ENCODE measurements at places on chromosomes 7 and 10.

- no peak for DNase-seq
These were observed 89.1 kb downstream of the EGFR start for GRCh38 chr7:55107946-55108345.

DNA sequence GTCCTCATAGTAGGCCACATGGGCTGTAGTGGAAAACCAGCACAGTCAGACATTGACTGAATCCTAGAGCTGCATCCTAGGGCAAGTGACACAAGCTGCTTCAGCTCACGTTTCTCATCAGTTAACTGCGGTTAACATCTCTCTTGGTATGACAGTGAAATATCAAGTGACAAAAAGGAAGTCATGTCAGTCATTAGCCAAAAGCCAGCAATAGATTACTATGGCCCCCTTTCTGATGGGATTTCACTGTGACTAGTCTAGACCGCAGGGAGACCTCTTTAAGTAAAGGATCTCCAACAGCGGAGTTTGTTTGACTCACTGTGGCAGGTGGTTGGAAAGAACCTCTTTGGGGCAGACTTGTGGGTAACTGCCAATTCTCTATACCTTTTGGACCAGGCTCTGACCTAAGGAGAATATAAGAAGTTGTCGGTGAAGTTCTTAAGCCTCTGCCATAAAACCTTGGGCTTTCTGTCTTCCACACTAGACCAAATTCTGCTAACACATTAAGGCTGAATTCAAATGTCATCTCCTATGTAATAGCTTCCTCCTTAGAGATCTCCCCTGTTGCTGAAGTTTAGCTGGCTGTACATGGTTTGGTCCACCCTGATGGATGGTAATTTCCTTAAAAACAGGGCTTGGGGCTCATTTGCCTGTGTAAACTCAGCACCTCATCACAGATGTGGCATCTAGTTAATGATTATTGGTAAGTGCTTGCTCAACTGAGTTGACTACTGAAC, 115.3 kb downstream of the SGMS1 start:
- DNase-seq = peak; percentile 13

DNA sequence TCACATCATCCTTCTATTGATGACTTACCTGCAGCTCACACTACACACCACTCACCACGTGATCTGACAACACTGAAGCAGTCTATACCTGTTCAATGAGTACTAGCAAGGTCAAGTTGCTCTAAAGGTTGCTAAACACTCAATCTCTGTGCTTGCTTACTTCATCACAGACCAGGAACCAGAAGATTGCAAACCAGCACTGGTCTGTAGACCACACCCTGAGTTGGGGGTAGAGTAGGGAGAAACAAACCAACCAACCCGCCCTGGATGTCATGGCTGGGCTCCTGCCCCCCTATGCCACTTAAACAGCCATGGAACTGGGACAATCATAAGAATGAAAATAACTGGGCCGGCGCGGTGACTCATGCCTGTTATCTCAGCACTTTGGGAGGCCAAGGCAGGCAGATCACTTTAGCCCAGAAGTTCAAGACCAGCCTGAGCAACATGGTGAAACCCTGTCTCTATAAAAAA, 19.6 kb downstream of the DLG5 start:
- no peak for DNase-seq

DNA sequence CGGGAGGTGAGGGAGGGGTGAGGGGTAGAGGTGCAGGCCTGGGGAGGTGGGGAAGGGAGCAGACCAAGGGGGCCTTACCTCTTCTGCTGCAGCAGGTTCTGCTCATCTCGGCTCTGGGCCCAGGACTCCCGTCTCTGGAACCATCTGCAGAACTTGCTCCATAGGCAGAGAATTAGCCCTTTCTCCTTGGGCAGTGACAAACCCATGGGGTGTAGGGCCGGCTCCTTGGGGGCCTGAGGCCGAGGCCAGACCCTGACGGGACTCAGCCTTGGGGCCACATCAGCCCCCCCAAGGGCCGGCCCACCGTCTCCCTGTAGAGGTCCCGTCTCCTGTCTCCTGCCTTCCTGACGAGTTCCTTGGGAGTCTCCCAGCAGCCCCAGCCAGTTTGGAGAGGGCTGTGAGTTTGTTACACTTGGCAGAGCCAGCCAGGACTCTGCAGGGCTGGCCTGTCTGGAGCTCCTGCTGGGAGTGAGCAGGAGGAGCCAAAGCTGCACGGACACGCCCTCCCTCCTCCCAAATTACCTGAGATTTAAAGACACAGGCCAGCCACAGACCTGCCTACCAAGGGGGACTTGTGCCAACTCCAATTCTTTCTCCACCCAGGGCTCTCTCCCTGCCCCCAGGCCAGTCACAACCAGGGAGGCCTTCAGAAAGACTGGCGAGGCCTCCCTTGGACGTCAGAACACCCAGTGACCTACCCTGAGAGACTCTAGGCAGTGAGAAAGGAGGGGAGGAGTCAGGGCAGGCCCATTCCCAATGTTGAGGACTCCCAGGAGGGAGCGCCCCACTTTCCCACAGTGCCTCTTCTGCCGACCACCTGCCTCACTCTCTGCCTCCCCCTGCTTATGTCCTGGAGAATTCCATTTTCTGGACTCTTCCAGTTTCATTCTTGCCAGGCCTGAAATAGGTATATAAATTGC, at the start of gene TRPV6:
Gene TRPV6 (minus strand): TSS at position 435 of the 920 bp plus-strand sequence.
- no peak for DNase-seq

DNA sequence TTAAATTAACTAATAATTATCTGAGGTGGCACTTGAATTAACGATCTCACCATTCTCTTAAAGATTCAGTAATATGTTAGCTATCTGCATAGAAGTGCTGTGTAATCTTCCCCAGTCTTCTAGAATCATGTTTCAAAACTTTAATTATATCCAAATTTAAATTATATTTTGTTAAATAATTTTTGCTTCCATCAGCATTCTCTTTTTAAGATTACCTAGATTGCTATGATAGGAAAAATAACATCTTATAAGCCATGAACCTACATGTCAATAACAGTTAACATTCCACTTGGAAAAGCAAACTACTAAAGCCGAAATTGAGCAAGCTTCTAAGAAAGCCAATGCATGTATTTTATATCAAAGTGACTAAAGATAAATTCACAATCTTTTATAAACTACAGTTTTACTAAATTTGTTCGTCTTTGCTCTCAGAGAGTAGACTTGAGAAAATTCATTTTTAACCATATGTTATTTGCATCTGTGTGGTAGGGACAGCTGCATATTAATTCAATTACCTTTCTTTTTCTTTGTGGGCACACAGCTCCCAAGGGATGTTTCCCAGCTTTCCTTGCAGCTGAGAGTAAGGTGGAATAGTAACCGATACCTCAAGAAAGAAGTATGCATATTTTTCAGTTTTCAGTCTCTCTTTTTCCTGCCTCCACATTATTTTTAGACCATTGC, 105.4 kb upstream of the ABCB5 start:
- DNase-seq = no peak

- DNase-seq = no peak
These were observed 20.2 kb downstream of the OR6B1 start for GRCh38 chr7:144020340-144020739.

GRCh38 chr7:102424129-102424551, 9.2 kb upstream of the ORAI2 start:
- DNase-seq = no peak

GRCh38 chr10:110208614-110209453, 1.4 kb downstream of the MXI1 start:
- peak; percentile 61 for DNase-seq

DNA sequence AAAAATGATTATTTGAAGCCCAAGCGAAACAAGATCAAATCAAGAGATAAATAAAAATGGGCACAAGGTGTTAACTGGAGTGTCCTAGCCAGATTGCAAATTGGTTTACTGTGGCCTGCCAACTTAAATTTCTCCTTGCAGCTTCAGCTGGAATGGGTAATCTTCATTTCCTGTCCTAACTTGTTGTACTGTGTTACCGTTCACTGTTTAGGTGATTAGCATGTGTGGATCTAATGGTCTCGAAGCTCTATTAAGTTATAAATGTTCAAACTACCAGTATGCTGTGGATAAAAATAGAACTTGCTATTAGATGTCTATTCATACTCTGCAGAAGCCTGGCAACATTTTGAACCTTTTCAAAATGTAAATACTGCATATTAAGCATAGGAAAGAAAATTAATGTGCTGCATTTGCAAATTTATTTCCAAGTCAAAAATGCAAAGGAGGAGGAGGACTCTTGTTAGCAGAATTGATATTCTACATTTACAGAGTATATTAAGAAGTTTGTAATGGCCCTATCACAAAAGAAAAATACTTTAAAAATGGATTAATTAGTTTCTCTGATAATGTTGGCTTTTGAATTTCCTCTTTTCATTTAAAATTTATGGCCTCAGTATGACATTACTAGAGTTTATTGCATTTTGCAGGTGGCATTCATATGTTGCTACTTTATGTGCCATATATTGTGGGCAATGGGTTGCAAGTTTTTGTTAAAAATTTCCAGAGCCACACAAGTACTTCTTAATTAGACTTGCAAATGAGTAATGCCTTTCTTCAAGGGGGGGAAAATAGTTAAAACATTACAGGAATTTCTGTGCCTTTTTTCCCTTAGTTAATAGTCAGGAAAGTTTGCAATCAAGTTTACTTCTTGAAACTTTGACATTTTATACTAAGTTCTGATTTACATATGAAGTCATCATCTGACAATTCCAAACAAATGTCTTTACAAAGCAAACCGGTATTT, 92.1 kb downstream of the CABCOCO1 start:
- no peak for DNase-seq

- no peak for DNase-seq
These were observed 472.4 kb downstream of the TFEC start for GRCh38 chr7:115558161-115558560.

GRCh38 chr7:24075426-24075810, 208.6 kb upstream of the NPY start:
- DNase-seq = no peak

DNA sequence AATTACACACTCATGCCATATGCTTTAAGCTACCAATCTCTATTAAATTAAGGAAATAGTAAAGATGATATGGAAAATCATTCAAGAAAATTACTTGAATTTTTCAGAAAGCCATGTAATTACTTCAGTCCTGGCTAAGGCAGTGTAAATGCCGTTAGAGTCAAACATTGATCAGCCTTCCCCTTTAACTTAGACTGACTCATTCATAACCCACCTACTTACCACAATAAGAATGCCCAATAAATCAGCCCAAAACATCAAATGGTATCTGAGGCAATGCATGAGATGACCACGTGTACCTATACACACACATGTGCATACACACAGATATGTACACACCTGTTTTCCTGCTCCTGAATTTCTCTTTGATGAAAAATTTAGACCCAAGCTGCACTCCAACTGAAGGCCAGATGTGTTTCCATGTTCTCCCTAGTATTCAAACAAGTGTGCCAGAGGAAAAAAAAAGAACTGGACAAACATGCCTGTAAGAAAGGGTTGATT, 30.2 kb upstream of the PDE1C start:
- no peak for DNase-seq

- no peak for DNase-seq
These were observed 42.1 kb downstream of the TMEM178B start for GRCh38 chr7:141115965-141116364.

DNA sequence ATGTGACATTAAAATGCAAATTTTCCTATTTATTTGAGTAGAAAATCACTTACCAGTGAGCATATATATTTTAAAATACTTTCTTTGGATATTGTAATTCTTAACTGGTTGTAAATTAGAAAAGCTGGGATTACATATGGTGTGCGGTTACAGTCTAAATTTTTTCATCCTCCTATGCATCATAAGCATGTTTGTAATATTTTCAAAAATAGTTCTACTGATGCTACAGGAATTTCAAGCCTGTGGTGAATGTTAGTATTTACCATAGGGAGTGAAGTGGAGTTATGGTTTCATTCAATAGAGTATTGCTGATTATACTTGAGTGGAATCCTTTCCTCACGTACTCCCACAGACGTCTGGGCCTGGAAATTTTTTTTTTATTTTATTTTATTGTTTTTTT, 34.6 kb upstream of the ST7 start:
- no peak for DNase-seq

GRCh38 chr10:30227481-30227880, 121.6 kb downstream of the MTPAP start:
- DNase-seq = no peak

- peak; percentile 19 for DNase-seq
These were observed at the start of gene PTPN12 for GRCh38 chr7:77537136-77537777. TSS of gene PTPN12 (plus strand) at chr7:77537295. CDS start at chr7:77537547, 252 bp downstream.

- DNase-seq = peak; percentile 75
These were observed 1.0 kb downstream of the CHST15 start for GRCh38 chr10:124092250-124092859.

DNA sequence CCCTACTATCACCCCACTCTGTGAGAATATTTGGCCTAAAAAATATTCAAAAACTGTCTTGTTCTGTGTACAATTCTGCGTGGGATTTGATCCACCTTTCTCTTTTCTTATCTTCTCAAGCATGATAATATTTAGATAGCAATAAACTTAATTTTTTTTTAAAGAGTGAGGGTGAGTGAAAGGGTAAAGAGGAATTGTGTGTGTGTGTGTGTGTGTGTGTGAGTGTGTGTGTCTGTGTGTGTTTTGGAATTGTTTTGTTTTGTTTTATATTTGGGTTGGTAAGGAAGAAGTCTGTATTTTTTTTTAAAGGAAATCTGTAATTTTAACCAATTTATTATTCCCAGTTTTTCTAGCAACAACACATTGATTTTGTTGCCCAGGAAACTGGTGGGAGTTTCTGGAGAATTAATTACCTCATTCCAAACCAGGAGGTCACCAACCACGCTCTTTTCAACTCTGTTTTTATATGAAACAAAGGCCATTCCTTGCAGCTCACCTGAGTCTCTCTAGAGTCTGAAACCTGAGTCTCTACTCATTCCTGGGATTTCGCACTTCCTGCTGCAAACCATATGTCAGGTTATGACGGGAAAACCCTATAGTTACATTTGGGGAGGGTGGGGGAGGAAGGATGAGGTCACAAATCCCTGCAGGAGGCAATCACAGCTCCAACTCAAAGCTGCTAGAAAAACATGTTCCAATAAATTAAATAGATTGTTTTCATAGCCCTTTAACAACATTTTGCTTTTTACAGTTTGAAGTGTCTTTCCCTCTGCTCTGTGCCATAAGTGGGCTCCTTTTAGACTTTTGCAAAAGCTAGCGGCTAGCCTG, 38.1 kb upstream of the XPNPEP1 start:
- no peak for DNase-seq

- no peak for DNase-seq
These were observed 282.8 kb downstream of the RPS24 start for GRCh38 chr10:78316451-78316931.

- no peak for DNase-seq
These were observed 25.2 kb downstream of the ASZ1 start for GRCh38 chr7:117402109-117402508.

DNA sequence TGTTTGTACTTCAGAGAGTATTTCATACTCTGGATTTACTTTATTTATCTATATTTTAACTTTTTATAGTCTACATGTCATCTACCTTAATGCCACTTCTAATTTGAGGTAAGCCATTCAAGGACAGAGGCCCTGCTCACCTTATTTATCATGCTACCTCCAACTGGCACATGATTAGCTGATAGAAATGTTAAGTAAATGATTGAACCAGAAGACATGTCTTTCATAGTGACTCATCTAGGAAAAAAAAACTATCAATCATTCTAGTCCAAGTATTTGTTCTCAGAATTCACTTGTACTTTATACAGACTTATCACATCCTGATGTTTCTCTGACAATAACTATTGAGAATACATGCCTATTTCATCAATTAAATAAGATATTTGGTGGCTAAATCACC, 856.3 kb downstream of the XPNPEP1 start:
- DNase-seq = no peak

- DNase-seq = no peak
These were observed 98.9 kb downstream of the LRMDA start for GRCh38 chr10:75530299-75530698.

GRCh38 chr7:21617916-21618390, 75.1 kb downstream of the DNAH11 start:
- DNase-seq = no peak

All from HuH-7.5 (cell line).